T-helper 1 cell (primary cell): ENCODE measurements at places on chromosomes 1 and 21.

DNA sequence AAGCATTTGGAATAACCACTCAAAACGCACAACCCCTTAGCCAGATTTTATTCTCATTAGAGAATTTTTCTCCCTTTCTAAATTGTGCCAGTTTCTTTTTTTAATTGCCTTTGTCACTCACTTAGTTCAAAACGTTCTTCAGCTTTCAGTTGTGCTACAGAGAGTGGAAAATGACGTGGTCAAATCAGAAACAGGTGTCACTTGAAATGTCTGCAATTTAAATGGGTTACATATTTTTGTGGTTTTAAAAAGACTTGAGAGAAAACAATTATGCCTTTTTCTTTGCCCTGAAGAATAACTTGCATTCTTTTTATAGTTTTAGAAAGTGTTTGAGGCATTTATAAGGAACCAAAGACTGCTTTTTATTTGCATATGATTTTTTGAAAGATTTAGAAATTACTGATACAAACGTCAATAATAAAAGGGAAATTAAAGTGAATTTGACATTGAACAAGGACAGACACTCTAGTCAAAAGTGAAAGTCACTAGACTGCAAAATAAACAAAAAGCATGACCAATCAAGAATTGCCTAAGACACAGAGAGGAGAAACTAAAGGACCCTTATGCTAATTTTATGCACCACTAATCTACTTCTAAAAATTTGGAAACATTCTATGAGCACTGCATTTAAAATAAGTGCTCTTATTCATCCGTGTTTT is 191.0 kb downstream of the TPR start:
- DNase-seq = no peak

- no peak for DNase-seq
Measured at GRCh38 chr1:175269151-175269550, 76.6 kb upstream of the KIAA0040 start.

DNA sequence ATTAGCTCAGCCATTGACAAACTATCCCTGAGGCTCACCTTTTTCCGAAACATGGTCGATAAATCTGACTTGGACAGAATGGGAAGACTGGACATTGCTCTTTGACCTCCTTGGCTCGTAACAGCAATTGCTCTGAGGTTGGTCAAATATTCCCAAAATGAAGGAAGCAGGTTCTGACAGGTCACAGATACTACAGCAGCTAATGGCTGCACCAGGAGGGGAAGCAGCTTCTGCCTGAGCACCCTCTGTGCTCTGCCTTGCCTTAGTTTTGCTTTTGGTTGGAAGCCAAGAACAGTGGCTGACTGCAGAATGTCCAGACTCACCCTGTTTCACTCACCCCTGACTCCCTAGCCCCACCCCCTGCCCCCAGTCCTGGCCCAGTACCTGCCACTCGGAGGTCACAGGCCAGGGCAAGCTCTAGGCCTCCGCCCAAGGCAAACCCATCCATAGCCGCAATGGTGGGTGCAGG is 15.4 kb downstream of the ECHDC2 start:
- DNase-seq = no peak

DNA sequence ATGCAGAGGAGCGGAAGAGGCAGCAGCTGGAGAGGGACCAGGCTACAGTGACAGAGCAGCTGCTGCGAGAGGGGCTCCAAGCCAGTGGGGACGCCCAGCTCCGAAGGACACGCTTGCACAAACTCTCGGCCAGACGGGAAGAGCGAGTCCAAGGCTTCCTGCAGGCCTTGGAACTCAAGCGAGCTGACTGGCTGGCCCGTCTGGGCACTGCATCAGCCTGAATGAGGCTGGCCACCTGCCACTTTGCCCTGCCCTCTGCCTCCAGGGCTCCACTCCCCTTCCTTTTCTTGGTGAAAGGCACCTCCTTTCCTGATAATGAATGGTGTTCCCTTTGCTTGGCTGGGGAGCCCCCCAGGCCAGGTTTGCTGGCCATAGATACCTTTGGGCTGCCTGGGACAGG is 3.3 kb upstream of the HMGN2 start:
- no peak for DNase-seq

- DNase-seq = no peak
Measured at GRCh38 chr1:55685560-55685959, 470.4 kb upstream of the USP24 start.
